ENCODE measurements at places on chromosomes 16 and 17.

DNA sequence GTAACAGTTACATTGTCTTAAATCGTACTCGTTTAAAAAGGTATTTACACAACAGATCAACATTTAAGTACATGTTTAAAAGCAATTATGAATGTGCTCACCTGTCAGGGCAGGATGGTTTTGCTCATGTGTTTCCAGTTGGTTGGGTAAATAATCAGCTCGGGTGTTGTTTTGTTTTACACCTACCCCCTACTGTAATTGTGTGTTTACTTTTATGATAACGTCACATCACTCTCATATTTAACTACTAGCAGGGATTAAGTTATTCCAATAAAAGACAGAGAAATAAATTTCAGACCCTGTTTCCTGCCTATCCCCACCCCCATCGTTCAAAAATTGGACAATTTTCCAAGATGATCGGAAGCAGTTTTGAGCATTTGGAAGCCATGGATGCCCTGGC, 390.2 kb downstream of the SEC14L1 start:
- no peak for DNase-seq

- DNase-seq: no peak
Observed at GRCh38 chr16:9499941-9500593, 408.6 kb downstream of the HAPSTR1 start.

DNA sequence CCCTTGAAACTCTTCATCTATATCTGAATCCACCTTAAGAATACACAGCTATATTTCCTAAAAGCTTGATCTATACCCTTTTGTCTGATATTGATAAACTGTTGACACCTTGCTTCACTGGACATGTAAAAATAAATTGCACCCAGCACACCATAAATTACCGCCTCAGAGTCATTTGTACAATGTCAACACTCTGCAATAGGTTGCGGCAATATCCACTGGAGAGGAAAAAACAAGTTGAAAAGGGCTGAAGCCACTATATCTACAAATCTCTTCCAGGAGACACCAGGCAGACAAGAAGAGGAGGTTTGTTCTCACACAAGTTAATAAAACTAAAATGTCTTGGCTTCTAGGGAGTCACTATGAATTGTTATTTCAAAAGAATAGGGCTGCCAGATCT, 656.9 kb downstream of the CDH8 start:
- no peak for DNase-seq

GRCh38 chr16:78365366-78365765, 265.9 kb downstream of the WWOX start:
- DNase-seq: no peak

DNA sequence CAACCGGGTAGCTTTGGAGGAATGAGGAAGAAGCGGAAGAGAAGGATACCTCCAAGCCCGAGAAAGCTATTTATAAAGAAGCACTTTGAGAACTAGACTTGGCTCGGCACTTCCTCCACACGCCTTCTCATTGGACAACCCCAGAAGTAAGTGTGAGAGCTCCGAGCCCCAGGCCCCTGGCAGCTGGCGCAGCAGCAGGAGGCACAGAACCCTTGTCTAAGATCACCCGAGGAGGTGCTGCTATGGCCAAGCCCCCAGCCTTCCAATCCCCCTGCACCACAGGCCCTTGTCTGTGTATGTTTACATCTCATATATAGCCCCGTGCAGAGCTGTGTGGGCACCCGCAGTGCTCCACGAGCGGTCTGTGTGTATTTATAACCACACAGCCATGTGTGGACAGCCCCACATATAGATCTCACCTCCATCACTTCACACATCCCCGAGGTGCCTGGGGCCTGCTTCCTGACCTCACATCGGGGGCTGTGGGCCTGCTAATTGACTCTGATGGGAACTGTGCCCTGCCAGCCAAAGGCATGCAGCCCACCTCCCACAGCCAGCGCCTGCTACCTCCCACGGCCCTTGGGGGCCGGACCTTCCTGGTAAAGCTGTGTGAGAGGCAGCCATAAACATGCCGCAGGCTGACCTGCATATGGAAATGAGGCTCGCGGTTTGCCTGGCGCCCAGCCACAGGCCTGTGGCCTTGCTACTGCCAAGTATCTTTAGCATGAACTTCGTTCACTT, 96.1 kb downstream of the C17orf67 start:
- no peak for DNase-seq

GRCh38 chr16:10386517-10387100, 748 bp downstream of the ATF7IP2 start:
- no peak for DNase-seq

GRCh38 chr17:15321556-15322251, 19.7 kb downstream of the TEKT3 start:
- DNase-seq: no peak

GRCh38 chr16:30127993-30128392, 5.0 kb upstream of the MAPK3 start:
- DNase-seq: no peak

- no peak for DNase-seq
Observed at GRCh38 chr16:25563700-25564099, 128.1 kb upstream of the HS3ST4 start.

- no peak for DNase-seq
Observed at GRCh38 chr16:26196802-26197201, 505.0 kb downstream of the HS3ST4 start.

DNA sequence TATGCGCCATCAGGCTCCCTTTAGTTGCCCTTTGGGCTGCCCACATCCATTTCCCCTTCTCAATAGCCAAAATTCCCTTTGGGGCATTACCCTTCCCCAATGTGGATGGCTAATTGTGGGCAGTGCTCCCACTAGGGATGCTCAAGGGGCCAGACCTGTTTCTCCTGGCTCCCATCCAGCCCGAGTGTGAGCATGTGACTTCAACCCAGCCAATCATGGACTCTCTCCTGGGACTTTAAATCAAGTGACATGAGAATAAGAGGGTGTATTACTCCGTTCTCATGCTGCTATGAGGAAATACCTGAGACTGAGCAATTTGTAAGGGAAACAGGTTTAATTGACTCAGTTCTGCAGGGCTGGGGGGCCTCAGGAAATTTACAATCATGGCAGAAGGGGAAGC, 60.9 kb upstream of the WSB1 start:
- no peak for DNase-seq

- no peak for DNase-seq
Observed at GRCh38 chr16:27617665-27618064, 67.7 kb downstream of the KATNIP start.

DNA sequence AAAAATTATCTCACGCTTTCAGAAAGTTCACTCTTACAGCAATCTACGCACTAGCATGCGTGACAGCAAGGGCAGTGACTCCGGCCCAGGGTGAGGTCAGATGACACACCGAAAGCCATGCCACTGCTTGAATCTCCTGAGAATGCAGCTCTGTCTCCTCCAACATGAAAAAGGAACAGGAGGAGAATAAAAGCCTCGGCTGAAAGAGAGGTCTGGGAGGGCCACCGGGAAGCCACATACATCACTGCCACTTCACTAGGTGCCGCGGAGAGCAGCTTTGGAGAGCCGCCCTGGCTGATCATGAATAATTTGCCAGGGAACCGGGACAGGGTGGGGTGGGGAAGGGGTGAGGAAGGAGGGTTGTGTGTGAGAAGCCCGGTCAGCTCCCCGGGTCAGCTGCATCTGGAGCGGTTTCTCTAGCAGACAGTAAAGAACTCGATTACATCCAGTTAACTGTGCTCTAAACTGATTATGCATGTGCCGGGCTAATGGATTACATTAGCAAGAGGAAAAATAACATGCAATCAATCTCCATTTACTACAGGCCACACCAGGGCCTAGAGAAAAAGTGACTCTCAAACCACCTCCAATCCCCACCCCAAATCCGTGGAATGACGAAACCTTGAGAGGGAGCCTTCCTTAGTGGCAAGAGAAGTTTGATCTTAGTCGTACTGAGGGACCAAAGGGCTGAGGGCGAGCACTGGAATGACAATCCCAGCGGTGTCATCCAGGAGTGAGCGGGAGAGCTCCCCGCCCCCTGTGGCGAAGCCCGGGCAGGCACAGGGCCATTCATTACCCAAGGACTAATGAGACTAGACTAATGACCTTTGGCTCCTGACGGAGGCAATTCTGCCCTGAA, 100.3 kb downstream of the ZFHX3 start:
- no peak for DNase-seq

DNA sequence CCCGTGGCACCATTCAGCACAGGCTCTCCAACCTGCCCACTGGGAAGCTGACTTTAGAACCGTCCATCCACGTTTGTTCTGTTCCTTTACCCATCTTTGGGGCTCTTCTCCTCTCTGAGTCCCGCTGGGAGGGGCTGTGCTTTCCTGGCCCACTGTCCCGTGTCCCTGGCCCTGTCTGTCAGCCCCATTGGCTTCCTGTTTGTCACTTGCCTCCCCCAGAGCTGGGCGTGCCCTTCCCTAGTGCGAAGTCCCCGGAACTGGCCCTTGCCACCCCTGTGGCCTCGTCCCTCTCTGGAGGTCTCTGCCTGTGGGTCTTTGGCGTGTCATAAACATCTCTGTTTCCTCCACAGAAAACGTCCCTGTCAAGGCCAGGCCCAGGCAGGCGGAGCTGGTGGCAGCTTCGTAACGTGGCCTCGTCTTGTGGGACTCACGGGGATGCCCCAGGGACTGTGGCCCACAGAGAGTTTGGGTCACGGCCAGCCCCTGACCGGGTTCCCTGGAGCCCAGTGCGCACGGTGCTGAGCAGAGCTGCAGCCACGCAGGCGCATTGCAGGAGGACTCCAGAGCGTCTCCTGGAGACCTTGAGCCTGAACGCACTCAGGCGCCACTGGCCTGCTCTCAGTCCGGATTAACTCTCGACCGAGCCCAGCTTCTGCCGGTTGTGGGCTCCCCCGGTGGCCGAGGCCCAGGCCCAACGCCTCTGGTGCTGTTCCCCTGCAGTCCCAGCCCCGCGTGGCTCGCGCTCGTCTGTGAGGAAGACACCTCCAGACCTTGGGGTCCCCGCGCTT, 7.3 kb downstream of the CHMP6 start:
- no peak for DNase-seq

- DNase-seq: no peak
Observed at GRCh38 chr16:27778171-27778925, 228.4 kb downstream of the KATNIP start.

DNA sequence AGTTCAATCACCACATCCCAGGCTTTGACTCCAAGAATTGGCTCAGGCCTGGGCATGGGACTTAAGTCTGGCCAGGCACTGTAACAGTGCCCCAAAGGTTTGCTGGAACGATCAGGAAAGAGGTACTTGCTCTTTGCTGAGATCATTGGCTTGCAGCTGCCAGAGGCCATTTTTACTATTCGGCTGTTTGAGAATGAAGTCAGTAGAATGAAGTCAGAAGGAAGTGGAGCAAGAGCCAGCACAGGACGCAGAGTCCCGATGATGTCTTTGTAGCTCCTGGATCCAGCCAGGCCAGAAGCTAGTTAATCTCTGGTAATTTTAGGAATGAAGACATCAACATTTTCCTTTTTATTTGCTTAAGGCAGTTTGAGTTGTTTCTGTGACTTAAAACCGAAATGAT, 195.5 kb downstream of the RAB11FIP4 start:
- DNase-seq: no peak

DNA sequence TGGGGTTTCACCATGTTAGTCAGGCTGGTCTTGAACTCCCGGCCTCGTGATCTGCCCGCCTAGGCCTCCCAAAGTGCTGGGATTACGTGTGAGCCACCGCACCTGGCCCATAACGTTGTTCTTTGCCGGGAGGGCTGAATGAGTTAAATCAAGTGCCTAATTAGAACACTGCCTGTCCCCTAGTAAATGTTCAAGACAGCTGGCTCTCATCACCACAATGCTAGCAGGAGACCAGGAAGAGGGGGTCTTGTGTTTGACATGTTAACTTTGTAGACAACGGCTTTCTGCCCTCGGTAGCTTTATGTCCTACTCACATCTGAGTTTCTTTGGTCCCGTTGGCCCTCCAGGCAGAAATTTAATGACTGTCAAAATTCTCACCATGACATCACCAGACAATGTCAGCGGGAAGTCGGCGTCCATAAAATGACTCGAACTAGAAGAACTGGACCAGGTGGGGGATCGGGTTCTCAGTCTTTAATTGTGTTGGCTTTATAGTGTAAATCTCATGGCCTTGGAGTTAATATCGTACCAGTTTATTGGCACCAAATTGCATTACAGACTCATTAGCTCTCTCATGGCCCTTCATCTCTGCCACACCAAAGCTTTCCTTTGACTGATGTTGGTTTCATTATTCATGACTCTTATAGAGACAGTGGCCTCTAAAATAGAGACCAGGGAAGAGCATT, 11.4 kb upstream of the ITPRIPL2 start:
- DNase-seq: no peak

GRCh38 chr16:69566240-69566980, 644 bp downstream of the NFAT5 start:
- peak; percentile 44 for DNase-seq

DNA sequence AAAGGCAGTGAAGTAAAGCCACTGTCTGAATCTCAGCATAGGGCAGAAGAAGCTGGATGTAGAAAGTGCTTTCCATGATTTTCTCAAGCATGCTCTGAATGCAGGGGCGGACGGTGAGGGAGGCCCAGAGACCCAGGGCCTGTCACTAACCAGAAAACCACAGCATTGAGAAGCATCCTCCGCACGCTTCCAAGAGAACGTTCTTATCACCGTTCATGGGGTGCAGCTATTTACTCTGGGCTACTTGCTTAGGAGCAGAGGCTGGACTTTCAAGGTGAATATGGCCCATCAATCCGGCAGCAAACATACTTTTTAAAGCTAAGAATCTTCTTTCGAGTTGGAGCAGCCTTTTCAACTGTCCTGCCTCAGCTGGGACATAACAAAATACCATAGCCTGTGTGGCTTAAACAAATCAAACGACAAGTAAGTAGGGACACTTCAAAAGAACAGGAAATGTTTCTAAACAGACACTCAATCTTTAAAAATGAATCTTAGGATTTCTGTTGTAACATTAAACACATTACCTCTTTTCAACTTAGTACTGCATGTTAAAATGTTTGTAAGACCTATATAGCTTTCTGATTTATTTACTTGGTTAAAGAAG, 46.5 kb upstream of the CDRT4 start:
- DNase-seq: no peak

- peak; percentile 98 for DNase-seq
Observed at GRCh38 chr17:7579001-7579833, at the start of gene CD68. Gene CD68 (plus strand): TSS chr17:7579638. CDS start chr17:7579678, 40 bp downstream.

- DNase-seq: peak; percentile 84
Observed at GRCh38 chr17:725746-726145, 6.7 kb upstream of the TLCD3A start.

- DNase-seq: peak; percentile 40
Observed at GRCh38 chr16:84175350-84176081, 11.3 kb downstream of the TAF1C start.

GRCh38 chr16:8730335-8730915, 56.0 kb downstream of the ABAT start:
- peak; percentile 93 for DNase-seq

- no peak for DNase-seq
Observed at GRCh38 chr17:33973491-33973890, 281.6 kb upstream of the CCL2 start.

DNA sequence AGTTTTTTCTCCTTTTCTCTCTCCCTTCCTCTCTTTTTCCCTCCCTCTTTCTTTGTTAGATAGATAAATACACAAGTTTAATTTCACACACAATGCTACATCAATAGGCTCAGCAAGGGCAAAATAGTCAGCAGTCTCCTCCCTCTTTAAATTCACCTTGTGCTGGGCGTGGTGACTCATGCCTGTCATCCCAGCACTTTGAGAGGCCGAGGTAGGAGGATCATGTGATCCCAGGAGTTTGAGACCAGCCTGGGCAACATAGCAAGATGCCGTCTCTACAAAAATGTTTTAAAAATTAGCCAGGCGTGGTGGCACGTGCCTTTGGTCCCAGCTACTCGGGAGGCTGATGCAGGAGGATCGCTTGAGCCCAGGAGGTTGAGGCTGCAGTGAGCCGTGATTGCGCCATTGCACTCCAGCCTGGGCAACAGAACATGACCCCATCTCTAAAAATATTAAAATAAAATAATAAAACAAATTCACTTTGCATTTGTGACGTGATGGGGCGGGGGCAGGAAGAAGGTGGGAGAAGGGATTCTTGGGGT, 27.4 kb downstream of the IL21R start:
- no peak for DNase-seq

Measured in bronchial epithelial cell (primary cell).